ENCODE measurements at places on chromosomes 13 and 19.
A peak's percentile ranks its signal among the peaks of the same experiment; 100 is the strongest.

DNA sequence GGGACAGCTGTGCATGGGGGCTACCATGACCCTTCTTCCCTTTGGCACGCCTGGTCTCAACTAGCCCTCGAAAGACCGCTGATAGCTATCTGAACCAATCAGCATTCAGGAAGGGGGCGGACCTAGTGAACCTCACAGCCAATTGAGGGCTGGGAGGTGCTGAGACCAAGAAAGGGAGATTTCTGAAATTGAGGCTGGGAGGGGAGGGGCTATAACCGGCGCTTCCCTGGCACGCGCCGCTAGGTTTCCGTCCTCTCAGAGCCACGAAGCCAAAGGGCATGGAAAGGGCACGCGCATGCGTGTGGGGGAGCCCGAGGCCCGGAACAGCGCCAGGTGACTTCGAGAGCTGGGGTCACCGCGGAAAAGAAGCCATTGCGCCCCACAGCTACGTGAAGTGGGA lies 4.2 kb upstream of the PAFAH1B3 start:
- DNase-seq, result no peak

DNA sequence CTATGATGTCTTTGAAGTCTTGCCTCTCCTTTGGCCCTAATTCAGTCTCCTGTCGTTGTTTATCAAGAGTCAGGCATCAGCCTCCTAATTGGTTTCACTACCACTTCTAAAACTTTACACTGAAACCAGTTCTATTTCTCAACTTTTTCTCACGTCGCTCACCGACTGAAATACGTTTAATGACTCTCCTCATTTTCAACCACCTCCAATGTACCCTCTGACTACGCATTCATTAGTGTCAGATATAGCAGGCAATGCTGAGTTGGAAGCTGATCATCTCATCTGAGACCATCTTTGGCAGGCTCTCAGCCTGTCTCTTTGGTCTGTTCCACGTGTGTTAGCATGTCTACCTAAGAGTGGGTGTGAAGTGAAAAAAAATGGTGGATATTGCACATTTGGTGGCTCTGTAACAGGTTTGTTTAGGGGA lies 128.1 kb downstream of the KL start:
- no peak for DNase-seq

DNA sequence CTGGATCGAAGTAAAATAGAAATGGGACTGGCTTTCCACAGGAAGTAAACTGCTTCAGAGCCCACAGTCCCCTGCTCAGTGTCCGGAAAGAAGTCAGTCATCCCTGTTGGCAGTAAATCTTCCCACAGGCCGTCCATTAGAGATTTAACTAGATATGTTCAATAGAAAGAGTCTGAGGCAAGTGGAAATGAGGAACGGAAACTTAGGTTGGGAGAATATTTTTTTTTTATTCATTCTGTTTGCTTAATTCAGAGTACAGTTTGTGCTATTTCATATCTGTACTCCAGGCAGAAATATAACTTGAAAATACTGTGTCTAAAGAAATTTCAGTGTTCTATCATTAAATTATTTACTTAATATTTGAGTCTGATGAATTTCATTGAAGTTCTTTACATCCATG lies 22.7 kb downstream of the SLC25A15 start:
- DNase-seq, result no peak

GRCh38 chr13:77480066-77480465 lies 55.4 kb upstream of the SCEL start:
- DNase-seq, result no peak

- peak; percentile 66 for DNase-seq
These were observed 16.0 kb downstream of the PIP5K1C start for GRCh38 chr19:3684054-3684816.

DNA sequence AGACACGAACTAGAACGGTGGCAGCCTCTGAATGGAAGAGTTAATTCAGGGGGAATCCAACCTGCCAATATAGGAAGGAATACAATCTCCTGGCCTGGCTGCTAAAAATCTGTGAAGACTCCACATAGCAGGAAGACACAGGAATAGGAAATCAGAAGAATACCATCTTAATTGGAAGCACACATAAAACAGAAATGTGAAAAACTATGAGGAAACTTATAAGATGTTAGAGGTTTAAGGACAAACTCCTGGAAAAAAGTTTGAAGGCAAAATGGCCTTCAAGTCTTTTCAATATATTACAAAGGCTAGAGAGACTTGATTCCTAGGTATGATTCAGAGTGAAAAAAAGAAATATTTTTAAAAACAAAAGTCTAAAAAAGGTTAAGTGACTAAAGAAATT lies 78.1 kb upstream of the FBXL3 start:
- DNase-seq, result no peak

DNA sequence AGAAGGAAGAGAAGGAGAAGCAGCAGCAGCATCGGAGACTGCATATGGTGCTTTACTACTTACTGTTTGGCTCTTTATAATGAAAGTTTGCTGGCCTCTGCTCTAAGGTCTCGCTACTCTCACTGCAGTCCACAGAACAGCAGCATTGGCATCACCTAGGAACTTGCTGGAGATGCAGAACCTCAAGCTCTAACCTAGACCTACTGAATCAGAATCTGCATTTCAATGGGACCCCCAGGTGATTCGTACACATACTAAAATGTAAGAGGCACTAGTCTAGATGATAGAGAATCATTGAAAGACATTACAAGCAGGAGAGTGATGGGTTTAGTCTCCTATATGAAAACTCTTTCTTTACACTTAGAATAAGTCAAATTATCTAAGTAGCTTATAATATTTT lies 270.6 kb downstream of the KLF5 start:
- DNase-seq, result no peak

- DNase-seq, result no peak
These were observed 432 bp downstream of the ZNF611 start for GRCh38 chr19:52734331-52734892.

GRCh38 chr13:93740334-93740733 lies 513.7 kb downstream of the GPC6 start:
- no peak for DNase-seq

DNA sequence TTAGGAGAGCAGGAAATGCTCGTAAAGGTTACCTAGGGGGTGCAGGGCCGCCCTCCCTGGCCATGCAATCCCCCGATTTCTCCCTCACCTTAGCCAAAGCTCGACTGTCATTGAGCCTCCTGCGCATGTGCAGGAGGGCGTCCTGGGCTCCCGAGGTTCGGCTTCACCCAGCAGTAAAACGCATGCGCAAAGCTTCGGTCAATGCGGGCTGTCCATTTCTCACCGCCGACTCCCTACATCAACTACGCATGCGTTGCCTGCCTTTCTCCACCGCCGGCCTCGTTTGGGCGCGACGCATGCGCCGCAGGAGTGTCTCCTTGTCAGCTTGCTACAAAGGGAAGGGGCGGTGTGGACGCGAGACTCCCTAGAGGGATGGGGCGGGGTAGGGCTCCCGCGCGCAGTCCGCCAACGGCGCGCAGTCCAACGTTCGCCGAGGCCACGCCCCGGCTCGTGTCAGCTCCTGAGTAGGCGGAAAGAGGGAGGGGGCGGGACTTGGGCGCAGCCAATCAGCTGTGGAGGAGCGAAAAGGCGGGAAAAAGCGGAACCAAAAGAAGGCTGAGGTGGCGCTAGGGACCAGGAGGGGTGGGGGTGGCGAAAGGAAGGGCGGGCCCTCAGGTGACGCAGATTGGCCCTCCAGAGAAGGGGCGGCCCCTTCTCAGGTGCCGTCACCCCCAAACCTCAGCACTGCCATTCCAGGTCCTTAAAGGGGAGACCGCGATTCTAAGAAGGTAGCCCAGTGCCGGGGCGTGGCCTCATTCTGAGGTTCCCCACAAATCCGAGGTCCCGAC lies at the start of the genes SYNGR4 and TMEM143:
TSS of gene SYNGR4 (plus strand) at position 558 of the 788 bp plus-strand sequence. CDS start 1,476 bp downstream, outside the sequence.
TSS of gene TMEM143 (minus strand) at position 131 of the 788 bp plus-strand sequence. CDS start at position 111, 20 bp downstream.
- DNase-seq, result peak; percentile 99

- DNase-seq, result peak; percentile 100
These were observed at the start of the genes RPL18 and SPHK2 for GRCh38 chr19:48618916-48619691. Gene RPL18 (minus strand): TSS chr19:48619178. CDS start chr19:48619143, 35 bp downstream. Gene SPHK2 (plus strand): TSS chr19:48619506. CDS start chr19:48620515, 1,009 bp downstream.

DNA sequence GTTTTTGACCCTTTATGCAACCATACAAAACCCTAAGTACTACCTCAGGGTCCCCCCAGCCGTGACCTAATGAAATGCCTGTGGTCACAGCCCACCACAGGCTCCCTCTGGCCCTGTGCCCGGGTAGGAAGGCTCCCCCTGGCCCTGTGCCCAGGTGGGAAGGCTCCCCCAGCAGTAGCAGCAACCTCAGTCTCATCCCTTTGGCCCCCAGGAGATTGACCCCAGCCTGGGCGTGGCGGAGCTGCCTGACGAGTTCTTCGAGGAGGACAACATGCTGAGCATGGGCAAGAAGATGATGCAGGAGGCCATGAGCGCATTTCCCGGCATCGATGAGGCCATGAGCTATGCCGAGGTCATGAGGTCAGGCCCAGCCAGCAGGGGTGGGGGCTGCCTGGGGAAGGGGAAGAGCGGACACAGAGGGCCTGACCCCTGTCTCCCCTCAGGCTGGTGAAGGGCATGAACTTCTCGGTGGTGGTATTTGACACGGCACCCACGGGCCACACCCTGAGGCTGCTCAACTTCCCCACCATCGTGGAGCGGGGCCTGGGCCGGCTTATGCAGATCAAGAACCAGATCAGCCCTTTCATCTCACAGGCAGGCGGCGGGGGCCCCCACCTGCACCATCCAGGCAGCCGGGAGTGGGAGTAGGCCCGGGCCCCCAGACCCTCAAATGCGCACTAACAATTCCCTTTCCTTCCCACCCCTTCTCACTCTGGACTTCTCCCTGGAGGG lies 6.3 kb upstream of the BEST2 start:
- no peak for DNase-seq

- no peak for DNase-seq
These were observed 69.7 kb upstream of the UBL3 start for GRCh38 chr13:29920025-29920643.

DNA sequence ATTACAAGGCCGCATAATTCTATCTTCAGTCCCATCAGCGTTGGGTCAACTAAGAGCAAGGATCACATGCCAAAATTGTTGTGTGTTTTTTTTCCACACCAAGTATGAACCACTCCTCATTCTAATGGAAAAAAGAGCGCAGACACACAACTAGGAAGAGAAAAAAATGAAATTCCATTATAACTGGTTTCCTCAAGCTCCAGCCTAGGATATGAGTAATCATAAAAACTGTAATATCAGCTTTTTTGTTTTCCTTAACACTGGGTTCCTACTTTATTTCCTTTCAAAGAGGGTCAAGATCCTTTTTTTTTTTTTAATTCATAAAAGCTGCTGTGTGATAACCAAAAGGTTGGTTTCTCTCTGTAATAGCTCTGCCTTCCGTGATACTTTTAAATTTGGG lies 19.4 kb downstream of the TSHZ3 start:
- DNase-seq, result no peak

DNA sequence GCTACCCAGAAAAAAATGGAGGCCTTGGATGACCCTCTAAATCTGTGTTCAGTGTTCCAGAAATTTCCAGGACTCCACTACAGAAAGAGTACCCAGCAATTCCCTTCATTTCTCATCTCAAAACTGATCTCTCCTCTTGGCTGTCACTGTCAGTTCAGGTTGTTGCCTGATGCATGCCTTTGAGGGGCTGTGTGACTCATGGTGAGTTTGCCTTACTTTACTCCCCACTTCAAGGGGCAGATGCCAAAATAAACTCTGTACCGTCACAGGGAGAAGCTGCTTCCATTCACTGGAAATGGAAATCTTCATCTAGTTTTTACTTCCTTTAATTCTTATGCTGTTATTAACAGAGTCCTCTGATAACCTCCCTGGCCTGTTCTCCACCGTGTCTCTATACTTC lies 1075.0 kb downstream of the DIAPH3 start:
- DNase-seq, result peak; percentile 53

DNA sequence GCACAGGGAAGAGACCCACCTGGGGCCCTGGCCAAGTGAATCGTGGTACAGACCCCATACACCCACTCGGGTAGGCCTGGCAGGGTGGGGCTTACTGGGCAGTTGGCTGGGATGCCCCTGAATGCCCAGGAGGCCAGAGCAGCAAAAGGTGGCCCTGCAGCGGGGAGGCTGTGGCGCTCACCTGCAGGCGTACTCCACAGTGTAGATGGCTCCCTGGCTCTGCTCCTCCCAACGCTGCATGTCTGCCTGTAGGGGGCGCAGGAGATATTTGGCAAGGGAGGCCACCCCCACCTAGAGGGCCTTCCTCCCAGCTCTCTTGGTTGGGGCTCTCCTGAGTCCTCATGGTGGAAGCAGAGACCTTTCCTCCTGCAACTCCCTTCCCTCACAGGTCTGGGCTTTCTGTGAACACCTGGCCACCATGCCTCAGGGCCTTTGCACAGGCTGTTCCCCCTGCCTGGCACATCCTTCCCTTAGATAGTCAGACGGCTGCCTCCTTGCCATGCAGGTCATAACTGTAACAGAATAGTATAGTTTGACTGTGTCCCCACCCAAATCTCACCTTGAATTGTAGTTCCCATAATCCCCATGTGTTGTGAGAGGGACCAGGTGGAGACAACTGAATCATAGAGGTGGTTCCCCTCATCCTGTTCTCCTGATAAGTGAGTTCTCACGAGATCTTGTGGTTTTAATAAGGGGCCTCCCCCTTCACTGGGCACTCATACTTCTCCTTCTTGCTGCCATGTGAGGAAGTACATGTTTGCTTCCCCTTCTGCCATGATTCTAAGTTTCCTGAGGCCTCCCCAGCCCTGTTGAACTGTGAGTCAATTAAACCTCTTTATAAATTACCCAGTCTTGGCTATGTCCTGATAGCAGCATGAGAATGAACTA lies 5.9 kb downstream of the BORCS8 start:
- peak; percentile 19 for DNase-seq

DNA sequence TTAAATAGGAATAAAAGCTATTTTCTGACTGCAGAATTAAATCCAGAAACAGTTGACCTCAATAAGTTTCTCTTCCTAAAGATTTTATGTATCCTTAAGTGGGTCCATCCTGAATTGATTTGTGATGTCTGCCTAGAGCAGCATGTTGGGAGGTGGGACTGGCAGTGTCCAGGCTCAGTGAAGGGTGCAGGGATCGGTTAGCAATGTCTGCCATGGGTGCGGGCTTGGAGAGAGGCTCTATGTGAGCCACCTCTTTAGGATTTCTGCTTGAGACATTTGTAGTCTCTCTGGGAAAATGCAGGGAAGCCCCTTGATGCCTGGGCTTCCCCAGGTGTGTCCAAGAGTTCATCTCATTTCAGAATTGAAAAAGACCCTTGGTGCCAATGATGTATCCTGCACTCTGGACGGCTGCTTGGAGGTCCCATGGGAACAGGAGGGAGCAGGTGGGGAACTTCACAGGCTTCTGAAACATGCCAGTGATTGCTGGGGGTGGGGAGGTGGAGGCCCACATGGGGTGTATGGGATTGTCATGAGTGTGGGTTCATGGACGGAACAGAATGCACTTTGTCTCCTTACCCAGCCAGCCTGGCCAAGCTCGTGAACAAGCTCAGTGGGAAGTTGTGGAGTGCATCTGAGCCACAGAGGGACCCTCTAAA lies 6.2 kb upstream of the COLGALT1 start:
- no peak for DNase-seq

DNA sequence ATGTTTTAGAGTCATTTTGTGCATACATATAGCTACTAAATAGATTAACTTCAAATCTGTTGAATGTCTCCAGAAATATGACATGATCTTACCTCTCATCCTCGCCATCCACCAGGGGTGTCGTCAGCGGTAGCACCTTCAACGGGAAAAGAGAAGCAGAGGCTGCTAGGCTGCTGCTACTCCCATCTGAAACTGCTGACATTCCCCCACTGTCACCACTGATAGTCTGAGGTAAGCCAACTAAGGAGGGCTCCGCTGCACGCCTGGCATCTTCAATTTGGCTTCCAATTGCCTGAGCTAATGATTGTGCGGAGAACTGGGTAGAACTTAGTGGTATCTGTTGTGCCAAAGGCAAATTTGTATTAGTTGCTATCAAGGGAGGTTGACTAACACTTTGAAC lies 3.1 kb downstream of the TSC22D1 start:
- DNase-seq, result no peak

GRCh38 chr13:35649162-35649561 lies 172.7 kb upstream of the MAB21L1 start:
- DNase-seq, result peak; percentile 62
